ENCODE measurements at places on chromosomes 2 and 18.

DNA sequence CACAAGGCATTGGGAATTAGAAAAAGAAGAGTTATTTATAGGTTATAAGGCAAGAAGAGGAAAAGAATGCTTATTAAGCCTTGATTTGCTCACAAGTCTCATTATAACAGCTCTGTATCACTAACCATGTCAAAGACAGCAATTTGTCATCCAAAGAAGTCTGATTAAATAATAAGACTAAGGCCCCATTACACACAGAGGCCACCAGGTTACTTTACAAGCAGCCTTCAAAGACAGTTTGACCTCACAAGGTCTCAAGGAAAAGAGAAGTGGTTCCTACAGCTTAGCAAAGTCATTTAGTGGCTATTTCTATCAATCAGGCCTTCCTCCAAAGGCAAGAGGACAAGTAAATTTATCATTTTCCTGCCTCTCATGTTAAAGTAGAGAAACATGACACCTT lies 188.5 kb downstream of the MBD2 start:
- DNase-seq = no peak

DNA sequence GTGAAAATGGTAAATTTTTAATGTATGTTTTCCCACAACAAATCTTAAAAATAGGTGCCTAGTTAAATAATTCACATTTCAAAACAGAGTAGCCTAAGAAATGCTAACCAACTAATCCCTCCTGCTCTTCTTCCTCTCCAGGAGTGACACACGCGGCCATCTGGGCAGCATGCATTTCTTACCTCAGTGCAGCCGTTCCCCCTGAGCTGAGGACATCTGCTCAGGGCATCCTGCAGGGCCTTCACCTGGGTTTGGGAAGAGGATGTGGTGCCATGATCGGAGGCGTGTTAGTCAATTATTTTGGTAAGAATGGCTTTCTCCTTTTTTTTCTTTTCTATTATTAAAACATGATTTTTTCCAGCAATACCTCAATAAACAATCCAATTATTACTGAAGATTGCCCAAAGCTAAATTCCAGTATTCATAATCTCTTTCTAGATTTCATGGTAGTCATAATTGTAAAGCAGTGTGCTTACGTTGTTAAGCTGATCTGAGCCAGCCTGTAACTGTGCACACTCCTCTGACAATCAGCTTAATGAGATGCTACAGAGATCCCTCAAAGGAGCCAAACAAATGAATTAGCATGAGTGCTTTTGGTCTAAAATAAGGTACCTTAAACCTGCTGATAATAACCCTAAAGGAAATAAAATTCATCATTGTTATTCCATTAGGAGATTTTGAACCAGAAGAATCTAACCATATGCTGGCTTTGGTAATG lies 45.8 kb downstream of the NEMP2 start:
- no peak for DNase-seq

DNA sequence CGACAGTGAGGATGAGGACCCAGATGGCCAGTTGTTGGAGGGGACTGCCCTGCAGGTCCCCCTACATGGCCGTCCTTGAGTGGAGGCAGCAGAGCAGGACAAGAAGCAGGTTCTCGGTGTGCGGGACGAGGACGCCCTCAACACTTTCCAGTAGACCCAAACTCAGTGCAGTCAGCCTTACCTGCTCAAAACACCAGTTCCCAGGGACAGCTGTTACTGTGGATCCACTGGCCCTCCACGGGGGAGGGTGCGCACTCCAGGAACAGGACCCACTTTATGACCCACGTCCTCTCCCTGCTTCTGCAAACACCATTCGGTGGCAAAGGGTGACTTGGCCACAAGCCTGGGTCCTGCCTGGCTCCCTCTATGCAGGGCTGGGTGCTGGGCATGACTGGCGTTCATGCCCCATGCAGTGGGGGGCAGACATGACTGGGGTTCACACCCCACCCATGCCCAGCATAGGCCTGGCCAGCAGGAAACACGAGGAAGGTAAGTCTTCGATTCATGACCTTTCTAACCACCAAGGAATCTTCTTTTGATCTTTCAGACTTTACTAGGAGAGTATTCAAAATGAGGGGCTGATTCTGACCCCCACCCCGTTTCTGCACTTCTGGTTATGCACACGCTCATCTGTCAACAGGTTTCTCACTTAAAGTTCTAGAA lies 233.7 kb downstream of the HDAC4 start:
- DNase-seq = no peak

- no peak for DNase-seq
Observed at GRCh38 chr2:119409506-119409905, 22.1 kb upstream of the TMEM37 start.

- DNase-seq = no peak
Observed at GRCh38 chr2:201696151-201696659, 2.2 kb downstream of the MPP4 start.

GRCh38 chr2:144215207-144215606 lies 304.7 kb downstream of the ZEB2 start:
- no peak for DNase-seq
